Mesothelial cell of epicardium (in vitro differentiated cells): ENCODE measurements at places on chromosomes 16 and 17.

DNA sequence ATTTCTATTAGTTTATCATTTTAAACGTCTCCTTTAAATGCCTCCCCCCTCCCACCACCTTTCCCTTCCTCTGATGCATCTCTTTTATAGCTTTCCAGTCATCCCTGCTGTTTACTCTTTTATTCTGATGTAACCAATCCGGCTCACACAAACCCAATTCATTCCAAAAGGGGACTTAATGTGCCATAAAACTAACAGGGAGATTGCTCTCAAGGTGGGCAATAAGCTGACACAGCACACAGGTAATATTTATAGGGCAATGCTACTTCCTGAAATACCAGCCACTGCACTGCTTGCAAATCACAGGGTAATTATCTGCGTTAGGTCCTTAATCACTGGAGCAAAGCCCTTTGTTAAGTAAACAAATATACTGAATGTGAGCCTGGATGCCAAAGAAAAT lies 23.3 kb upstream of the CA10 start:
- H3K27me3 ChIP-seq = peaks cover 20% of the 10 kb centered on the region
- no peak overlapping the region for H3K27ac ChIP-seq
- H3K4me1 ChIP-seq = peaks cover 5% of the 10 kb centered on the region
- no peak for DNase-seq
- no peak overlapping the region for H3K4me3 ChIP-seq

GRCh38 chr17:70047619-70048419 lies 27.2 kb upstream of the KCNJ16 start:
- no peak for DNase-seq
- H3K27ac ChIP-seq = no peak overlapping the region
- no peaks in the 10 kb centered on the region for H3K27me3 ChIP-seq
- H3K36me3 ChIP-seq = no peaks in the 10 kb centered on the region
- no peak overlapping the region for H3K4me3 ChIP-seq
- peaks cover 26% of the 10 kb centered on the region for H3K4me1 ChIP-seq

GRCh38 chr17:18949566-18949965 lies 2.4 kb upstream of the SLC5A10 start:
- H3K27ac ChIP-seq = no peak overlapping the region
- H3K4me3 ChIP-seq = no peak overlapping the region
- H3K4me1 ChIP-seq = peaks cover 5% of the 10 kb centered on the region
- no peaks in the 10 kb centered on the region for H3K36me3 ChIP-seq
- H3K27me3 ChIP-seq = no peaks in the 10 kb centered on the region

GRCh38 chr17:48892940-48893645 lies 506 bp downstream of the ATP5MC1 start:
- H3K27ac ChIP-seq = peak overlapping the region; percentile 93
- no peaks in the 10 kb centered on the region for H3K27me3 ChIP-seq
- H3K36me3 ChIP-seq = peaks cover 12% of the 10 kb centered on the region
- DNase-seq = no peak

GRCh38 chr17:27356091-27356705 lies 62.3 kb downstream of the WSB1 start:
- no peak overlapping the region for H3K27ac ChIP-seq
- H3K36me3 ChIP-seq = peaks cover 2% of the 10 kb centered on the region
- H3K4me3 ChIP-seq = no peak overlapping the region
- no peak for DNase-seq
